Vagina (tissue), 2 donors: ENCODE measurements at places on chromosomes 7 and 10. TPM values are rescaled to one million over a fixed set of nuclear protein-coding genes. Genes with fewer than 3 reads are reported as not detected.
A peak's percentile ranks its signal among the peaks of the same experiment; 100 is the strongest.

Gene CALHM1
- total RNA-seq: not detected

Gene ASAH2
- total RNA-seq: 2.5 TPM

GRCh38 chr7:7201578-7202374 is 19.4 kb downstream of the C1GALT1 start:
- no peak for DNase-seq

- DNase-seq: peak; percentile 5
Measured at GRCh38 chr10:103901299-103901698, 16.7 kb downstream of the STN1 start.

DNA sequence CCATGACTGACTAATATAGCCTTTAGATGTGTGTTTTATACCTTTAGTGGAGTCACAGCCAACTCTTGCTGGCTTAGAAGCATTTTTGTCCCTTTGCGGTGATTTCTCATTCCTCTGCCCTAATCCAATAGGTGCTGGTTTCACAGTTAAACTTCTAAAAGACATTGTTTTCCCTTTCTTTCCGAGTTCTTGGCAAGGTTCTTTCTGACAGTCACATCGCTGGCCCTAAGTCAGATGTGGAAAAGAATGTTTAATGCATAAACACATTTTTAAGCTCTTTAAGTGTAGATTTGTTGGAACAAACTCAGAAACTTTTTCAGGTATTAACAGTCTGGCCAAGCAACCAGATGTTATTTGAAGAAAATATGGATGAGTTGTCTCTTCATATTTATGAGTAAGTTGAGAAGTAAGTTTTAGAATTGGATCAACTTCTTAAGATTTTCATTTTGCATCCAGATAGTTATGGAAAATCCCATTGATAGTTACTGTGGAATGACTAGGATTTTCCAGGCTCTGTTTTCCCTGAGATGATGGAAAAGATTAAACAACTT is 4.1 kb downstream of the EPDR1 start:
- DNase-seq: no peak

- DNase-seq: no peak
Measured at GRCh38 chr10:43707770-43708169, 59.1 kb upstream of the ZNF32 start.

Gene SPDYE9
- not detected for total RNA-seq

Gene HOXA6
- 1.7 TPM for total RNA-seq

DNA sequence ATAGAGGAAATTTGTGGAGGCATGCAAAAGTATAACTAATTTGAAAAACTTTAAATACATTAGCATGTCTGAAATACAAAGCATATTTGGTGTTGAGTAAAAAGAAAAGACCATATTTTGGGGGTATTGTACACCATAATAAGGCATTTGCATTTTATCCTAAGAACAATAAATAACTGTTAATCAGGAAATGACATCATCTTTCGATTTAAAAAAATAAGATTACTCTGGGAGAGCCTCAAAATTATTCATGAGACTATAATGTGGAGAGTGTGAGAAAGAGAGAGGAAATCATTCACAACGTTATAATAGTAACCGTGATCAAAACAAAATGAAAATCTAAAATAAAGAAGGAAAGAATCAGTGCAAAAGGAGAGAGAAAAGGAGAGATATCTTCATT is 712.3 kb upstream of the POT1 start:
- no peak for DNase-seq

Gene KNDC1
- total RNA-seq: 3.4 TPM

Gene LIPK
- not detected for total RNA-seq

Gene EEPD1
- total RNA-seq: 9.8 TPM

GRCh38 chr10:118958984-118959925 is 70.3 kb upstream of the NANOS1 start:
- DNase-seq: peak; percentile 67

Gene PRPS1L1
- total RNA-seq: not detected

DNA sequence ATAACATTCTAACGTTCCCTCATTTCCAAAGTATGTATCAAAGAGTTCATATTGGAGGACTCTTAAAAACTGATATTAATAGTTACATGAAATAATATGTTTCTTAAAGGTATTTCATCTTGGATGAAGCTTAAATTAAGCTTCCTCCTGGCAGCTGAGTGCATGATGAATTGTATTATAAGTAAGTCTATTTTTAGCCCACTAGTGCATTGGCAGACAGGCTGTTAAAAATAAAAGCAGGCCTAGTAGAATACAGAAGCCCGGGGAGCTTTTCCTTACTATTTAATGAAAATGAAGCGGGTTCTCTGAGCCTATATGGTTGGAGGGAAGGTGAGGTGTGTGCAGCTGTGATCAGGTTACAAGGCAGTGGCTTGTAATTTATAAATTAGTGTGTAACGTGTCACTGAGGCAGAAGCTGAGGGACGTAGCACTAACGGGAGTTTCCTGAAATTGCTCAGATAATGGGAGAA is 130.7 kb upstream of the KMT2E start:
- DNase-seq: no peak

Gene LRRC18
- total RNA-seq: not detected

Gene PIK3CG
- 4.4 TPM for total RNA-seq

DNA sequence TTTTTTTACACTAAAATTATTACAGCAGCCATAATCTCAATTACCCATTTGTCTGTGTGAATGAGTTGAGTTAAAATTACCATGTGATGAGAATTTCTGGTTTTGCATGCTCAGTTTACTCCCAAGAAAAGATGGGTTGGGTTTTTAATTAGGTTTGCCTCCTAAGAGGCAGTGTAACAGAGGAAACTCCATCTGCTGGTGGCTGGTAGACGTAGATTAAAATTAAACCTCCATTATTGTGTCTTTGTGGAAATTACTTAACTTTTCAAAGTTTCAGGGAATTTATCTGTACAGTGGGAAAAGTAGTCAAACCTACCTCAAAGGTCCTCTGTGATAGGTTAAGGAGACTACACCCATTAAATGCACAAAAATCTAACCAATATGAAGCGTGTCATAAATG is 954.2 kb downstream of the PCDH15 start:
- DNase-seq: no peak
